DND-41 (cell line): ENCODE measurements at places on chromosomes 6 and 20.

DNA sequence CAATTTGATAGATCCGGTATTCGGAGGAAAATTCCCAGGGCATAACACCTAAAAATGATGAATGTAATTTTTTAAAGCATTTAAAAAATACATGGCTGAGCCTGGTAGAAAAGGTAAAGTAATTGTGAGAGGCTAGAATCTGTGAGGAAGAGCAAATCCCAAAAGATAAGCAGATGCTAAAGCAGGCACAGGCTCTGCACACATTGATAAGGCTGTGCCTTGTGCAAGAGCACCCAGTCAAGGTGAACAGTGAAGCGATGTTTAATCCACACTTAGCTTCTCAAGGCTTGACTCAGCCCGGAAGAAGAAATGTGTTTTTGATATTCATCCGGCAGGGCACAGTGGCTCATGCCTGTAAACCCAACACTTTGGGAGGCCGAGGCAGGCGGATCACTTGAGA is 5.1 kb upstream of the EPB41L2 start:
- H3K4me1 ChIP-seq, result peaks cover 8% of the 10 kb centered on the region
- H3K36me3 ChIP-seq, result no peaks in the 10 kb centered on the region
- H3K27ac ChIP-seq, result no peak overlapping the region
- H3K4me3 ChIP-seq, result no peak overlapping the region

DNA sequence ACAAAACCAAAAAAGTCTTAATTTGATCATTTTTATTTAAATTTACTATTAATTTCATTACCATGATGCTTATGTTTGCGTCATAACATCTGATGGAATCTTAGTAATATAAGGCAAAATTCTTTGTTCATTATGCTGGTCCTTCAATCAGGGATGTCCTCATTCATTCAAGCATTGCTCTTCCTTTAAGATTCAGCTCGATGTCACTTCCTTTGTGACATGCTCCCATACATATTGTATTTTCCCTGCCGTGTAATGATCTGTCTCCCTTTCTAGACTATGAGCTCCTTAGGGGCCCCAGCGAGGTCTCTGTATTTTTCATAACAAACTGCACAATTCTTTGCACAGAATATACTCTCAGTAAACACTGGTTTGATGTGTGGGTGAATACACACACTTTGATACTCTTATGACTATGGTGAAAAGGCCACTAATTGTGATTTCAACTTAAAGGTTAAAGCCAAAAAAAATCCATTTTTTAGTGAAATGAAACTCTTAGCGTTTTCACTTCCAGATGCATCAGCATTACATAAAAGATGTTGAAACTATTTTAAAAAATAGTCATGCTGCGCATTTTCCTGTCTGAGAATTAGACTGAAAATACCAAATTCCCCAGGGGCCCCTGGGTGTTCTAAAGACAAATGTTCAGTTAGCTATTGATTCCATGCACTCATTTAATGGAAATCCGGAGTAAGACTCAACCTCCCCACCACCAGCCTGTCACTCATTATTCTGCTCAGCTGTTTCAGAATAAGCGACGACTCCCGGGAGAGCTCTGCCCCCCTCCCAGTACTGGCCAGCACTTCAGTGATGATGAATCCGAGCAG is 169.7 kb downstream of the ATXN1 start:
- no peak for DNase-seq
- H3K4me3 ChIP-seq, result no peak overlapping the region
- no peaks in the 10 kb centered on the region for H3K27me3 ChIP-seq

- H3K27me3 ChIP-seq, result no peaks in the 10 kb centered on the region
- H3K4me3 ChIP-seq, result no peak overlapping the region
- peaks cover 36% of the 10 kb centered on the region for H3K36me3 ChIP-seq
- peaks cover 18% of the 10 kb centered on the region for H3K4me1 ChIP-seq
- H3K27ac ChIP-seq, result no peak overlapping the region
Measured at GRCh38 chr20:36856691-36857635, 19.0 kb upstream of the TLDC2 start.

DNA sequence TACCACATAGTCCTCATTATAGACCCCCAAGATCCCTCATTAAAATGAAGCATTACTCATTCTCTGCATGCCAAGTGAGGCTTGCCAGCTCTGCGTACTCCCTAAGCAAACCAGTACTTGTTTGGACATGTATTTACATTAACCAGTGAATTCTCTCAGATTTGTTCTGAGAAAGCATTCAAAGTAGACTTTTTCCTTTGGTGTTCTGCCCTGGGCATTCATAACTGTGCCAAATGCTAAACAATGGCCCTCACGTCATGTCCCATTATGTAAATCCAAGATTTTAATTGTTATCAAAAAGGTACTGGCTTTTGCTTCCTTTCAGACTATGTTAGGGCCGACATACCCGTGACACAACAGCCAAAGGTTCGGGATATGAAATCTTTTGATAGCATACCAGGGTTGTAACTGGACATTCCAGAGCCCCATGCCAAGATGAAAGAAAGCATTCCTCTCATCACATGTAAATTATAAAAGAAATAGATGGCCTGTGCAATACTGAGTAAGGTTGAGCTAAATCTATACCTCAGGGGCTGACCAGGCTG is 164.2 kb downstream of the ADAT2 start:
- H3K36me3 ChIP-seq, result no peaks in the 10 kb centered on the region
- H3K4me1 ChIP-seq, result no peaks in the 10 kb centered on the region
- no peak for DNase-seq
- H3K4me3 ChIP-seq, result no peak overlapping the region

DNA sequence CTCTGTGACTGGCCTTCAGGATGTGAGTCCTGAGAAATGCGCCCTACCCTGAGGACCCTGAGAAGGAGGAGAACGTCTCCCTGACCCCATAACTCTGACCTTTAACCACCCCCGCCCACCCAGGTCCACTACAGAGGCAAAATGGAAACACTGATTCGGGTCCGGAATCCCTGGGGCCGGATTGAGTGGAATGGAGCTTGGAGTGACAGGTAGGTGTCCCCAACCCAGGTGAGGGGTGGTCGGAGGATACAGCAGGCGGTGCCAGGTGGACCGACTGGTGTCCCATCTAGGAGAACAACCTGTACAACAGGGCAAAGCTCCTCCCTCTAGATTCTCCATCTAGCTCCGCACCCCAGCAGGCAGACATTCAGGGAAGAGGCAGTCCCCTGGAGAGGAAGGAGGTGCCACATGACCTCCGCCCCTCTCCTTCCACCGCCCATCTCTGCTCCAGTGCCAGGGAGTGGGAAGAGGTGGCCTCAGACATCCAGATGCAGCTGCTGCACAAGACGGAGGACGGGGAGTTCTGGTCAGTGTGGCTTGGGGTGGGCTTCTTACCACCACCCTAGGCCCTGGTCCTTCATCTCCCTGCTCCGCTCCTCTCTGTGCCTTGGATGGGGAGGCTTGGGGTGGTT is 17.6 kb downstream of the CAPN11 start:
- no peak overlapping the region for H3K27ac ChIP-seq
- no peaks in the 10 kb centered on the region for H3K27me3 ChIP-seq
- H3K4me1 ChIP-seq, result peaks cover 3% of the 10 kb centered on the region; the same call in 1 of the 2 replicates
- DNase-seq, result no peak

GRCh38 chr20:59082981-59083380 is 40.4 kb upstream of the PRELID3B start:
- no peak for DNase-seq
- H3K27me3 ChIP-seq, result peaks cover 33% of the 10 kb centered on the region
- no peak overlapping the region for H3K27ac ChIP-seq
- H3K36me3 ChIP-seq, result no peaks in the 10 kb centered on the region

- no peaks in the 10 kb centered on the region for H3K27me3 ChIP-seq
- H3K27ac ChIP-seq, result no peak overlapping the region
- H3K36me3 ChIP-seq, result peaks cover 86% of the 10 kb centered on the region
- no peaks in the 10 kb centered on the region for H3K4me1 ChIP-seq
- DNase-seq, result no peak
Measured at GRCh38 chr20:25289886-25290597, 42.2 kb downstream of the PYGB start.

DNA sequence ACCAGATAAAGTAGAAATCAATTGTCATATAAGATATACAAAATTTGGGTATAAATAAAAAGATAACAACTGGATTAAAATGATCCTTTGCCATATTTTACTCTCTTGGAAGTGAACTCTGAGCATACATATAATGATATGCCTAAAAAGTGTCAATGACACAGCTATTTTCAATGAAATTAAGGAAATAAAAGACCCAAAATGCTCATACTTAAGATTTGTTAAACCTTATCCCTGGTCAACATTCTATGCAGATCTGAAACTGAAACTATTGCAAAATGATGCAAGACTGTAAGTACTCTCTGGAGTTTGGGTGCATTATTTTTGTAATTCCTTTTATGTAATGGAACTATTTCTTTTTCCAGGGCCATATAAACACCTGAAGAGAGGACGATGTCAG is 119.0 kb upstream of the SGK1 start:
- no peak overlapping the region for H3K27ac ChIP-seq
- H3K36me3 ChIP-seq, result no peaks in the 10 kb centered on the region
- H3K4me1 ChIP-seq, result no peaks in the 10 kb centered on the region; the same call in 1 of the 2 replicates
- no peak overlapping the region for H3K4me3 ChIP-seq

- no peak overlapping the region for H3K4me3 ChIP-seq
- H3K27me3 ChIP-seq, result no peaks in the 10 kb centered on the region
- H3K36me3 ChIP-seq, result no peaks in the 10 kb centered on the region; the same call in 1 of the 2 replicates
- no peaks in the 10 kb centered on the region for H3K4me1 ChIP-seq
- no peak for DNase-seq
- H3K27ac ChIP-seq, result no peak overlapping the region
Measured at GRCh38 chr6:20919677-20920385, 385.6 kb downstream of the CDKAL1 start.

GRCh38 chr6:25369036-25369432 is 89.9 kb downstream of the CARMIL1 start:
- H3K4me3 ChIP-seq, result no peak overlapping the region
- DNase-seq, result no peak
- no peaks in the 10 kb centered on the region for H3K27me3 ChIP-seq
- peaks cover 30% of the 10 kb centered on the region for H3K4me1 ChIP-seq

DNA sequence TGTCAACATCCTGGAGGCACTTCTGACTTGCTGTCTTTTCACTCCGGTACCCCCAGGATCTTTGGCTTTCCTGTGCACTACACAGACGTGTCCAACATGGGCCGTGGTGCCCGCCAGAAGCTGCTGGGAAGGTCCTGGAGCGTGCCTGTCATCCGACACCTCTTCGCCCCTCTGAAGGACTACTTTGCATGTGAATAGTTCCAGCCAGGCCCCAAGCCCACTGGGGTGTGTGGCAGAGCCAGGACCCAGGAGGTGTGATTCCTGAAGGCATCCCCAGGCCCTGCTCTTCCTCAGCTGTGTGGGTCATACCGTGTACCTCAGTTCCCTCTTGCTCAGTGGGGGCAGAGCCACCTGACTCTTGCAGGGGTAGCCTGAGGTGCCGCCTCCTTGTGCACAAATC is 12.0 kb upstream of the MAPRE1 start:
- H3K4me3 ChIP-seq, result no peak overlapping the region
- no peaks in the 10 kb centered on the region for H3K27me3 ChIP-seq
- no peak overlapping the region for H3K27ac ChIP-seq
- peaks cover 36% of the 10 kb centered on the region for H3K36me3 ChIP-seq
- no peaks in the 10 kb centered on the region for H3K4me1 ChIP-seq
- no peak for DNase-seq

DNA sequence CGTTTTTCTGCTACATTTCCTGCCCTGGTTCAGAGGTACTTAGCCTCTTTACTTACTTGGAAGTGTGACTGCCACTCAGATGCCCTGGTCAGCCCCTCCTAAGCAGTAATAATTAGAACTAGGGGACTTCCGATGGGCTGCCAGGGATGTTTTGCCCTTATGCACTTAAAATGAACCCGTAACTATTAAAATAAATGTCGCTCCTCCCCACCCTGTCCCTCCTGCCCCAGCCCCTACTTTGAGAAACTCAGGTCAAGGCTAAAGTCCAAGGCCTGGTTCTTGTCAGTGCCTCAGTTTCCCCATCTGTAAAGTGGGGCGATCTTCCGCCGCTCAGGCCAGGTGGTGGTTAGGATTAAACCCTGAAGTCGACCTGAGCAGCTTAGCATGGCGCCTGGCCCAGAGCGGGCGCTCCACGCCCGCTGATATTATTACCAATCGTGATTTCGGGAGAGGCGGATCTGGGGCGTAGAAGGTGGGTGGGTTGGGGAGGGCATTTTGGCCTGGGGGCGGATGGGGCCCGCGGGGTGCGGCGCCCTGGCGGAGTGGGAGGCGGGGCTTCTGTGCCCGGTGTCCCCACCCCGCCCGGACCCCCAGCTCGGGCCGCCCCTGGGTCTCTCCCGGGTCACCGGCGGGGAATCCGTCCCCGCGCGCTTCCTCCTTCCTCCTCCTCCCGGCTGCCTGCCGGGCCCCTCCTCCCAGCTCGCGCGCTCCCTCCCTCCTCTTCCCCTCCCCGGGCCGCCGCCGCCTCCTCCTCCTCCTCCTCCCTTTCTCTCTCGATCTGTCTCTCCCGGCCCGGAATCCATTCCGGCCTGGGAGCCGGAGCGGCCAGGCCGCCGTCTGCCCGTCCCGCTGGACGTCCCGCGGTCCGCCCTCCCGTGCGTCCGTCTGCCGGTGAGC is at the start of gene SRC:
TSS of gene SRC (plus strand) at position 802 of the 897 bp plus-strand sequence. CDS start 38,014 bp downstream, outside the sequence.
- no peaks in the 10 kb centered on the region for H3K36me3 ChIP-seq
- H3K4me3 ChIP-seq, result peak within 1 kb of the TSS; percentile 18; the same call in 1 of the 2 replicates
- DNase-seq, result peak; percentile 80
- peak within 1 kb of the TSS; percentile 17; the same call in 1 of the 2 replicates for H3K27ac ChIP-seq
- peaks cover 21% of the 10 kb centered on the region for H3K4me1 ChIP-seq
- H3K27me3 ChIP-seq, result no peaks in the 10 kb centered on the region

DNA sequence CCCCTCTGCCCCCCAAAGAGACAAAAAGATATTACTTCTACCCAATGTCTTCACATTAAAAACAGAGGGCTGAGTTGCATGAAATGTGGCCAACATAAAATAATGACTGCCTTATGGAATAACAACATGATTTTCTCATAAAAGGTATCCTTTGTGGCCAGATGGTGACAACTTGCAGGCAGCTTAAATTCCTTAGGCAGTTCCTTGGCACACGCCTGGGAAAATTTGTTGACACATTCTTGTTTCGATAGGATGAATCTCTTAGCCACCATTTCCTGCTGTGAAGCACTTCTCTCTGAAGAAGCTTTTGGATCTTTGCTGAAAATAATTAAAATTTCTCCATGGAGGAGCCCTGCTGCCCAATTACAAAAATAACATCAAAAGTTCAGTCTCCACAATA is 109.0 kb upstream of the COL21A1 start:
- no peak overlapping the region for H3K27ac ChIP-seq
- no peak overlapping the region for H3K4me3 ChIP-seq
- no peaks in the 10 kb centered on the region for H3K4me1 ChIP-seq
- no peaks in the 10 kb centered on the region for H3K27me3 ChIP-seq

GRCh38 chr6:19380293-19380692 is 456.9 kb upstream of the ID4 start:
- no peak overlapping the region for H3K27ac ChIP-seq
- no peaks in the 10 kb centered on the region for H3K36me3 ChIP-seq
- DNase-seq, result no peak
- H3K4me1 ChIP-seq, result no peaks in the 10 kb centered on the region
- H3K27me3 ChIP-seq, result no peaks in the 10 kb centered on the region
